CD4-positive, alpha-beta T cell treated with Interleukin-2 at 100 ng/mL for 4 hours (primary cell): ENCODE measurements at places on chromosomes 6 and 20.
A peak's percentile ranks its signal among the peaks of the same experiment; 100 is the strongest.

- peak; percentile 37 for DNase-seq
Observed at GRCh38 chr6:35642471-35643161, 46.1 kb downstream of the FKBP5 start.

GRCh38 chr20:21706261-21707195 is 1.1 kb downstream of the PAX1 start:
- no peak for DNase-seq

GRCh38 chr6:130671577-130671976 is 155.6 kb upstream of the SMLR1 start:
- DNase-seq = no peak

- DNase-seq = no peak
Observed at GRCh38 chr6:63940056-63940455, 304.5 kb downstream of the PHF3 start.

DNA sequence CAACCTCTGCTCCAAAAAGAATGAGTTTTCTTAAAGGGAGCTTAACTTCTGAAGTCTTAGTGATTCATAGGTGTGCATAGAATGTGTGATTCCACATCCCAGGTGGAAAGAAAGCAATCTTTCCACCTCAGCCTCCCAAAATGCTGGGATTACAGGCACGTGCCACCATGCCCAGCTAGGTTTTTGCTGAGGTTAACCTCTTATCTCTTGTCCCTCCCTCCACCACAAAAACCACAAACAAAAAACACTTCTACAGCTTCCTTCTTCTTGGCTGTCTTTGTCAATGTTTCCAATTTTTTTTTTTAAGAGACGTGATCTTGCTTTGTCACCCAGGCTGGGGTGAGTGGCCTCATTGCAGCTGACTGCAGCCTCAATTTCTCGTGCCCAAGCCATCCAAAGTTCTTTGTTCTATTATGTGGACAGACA is 8.1 kb upstream of the CSE1L start:
- DNase-seq = peak; percentile 27

- no peak for DNase-seq
Observed at GRCh38 chr6:161365633-161366032, 91.8 kb upstream of the AGPAT4 start.

- no peak for DNase-seq
Observed at GRCh38 chr6:92174398-92175073, 1244.8 kb downstream of the EPHA7 start.

GRCh38 chr20:61643656-61644377 is 391.8 kb downstream of the CDH4 start:
- DNase-seq = no peak

DNA sequence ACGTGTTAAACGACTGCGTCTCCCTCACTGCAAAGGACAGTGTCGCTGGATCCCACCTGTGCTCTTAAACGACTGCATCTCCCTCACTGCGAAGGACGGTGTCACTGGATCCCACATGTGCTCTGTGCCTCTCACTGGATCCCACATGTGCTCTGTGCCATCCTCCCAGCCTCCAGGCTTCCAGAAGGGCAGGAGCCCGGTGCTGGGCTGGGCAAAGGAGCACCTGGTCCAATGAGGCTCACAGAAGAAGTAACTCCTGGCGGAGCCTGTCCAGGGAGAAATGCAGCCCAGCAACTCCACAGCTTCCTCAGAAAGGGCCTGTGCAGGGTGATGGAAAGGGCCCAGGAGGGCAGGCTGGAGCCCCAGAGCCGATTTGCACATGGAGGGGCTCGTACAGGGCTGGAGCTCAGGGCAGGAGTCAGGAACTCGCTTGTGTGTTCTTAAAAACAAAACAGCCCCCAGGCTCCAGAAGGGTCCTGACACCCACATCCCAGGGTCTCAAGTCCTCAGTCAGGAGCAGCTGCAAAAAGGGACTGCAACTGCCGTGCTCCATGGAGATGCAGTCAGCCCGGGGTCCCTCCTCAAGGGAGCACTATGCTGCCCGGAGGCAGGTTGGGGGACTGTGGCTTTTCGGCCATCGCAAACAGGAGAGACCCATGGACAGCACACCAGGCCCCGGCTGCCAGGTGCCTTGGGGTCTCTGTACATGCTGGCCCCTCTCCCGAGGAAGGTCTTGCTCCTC is 52.7 kb downstream of the DLL1 start:
- no peak for DNase-seq

DNA sequence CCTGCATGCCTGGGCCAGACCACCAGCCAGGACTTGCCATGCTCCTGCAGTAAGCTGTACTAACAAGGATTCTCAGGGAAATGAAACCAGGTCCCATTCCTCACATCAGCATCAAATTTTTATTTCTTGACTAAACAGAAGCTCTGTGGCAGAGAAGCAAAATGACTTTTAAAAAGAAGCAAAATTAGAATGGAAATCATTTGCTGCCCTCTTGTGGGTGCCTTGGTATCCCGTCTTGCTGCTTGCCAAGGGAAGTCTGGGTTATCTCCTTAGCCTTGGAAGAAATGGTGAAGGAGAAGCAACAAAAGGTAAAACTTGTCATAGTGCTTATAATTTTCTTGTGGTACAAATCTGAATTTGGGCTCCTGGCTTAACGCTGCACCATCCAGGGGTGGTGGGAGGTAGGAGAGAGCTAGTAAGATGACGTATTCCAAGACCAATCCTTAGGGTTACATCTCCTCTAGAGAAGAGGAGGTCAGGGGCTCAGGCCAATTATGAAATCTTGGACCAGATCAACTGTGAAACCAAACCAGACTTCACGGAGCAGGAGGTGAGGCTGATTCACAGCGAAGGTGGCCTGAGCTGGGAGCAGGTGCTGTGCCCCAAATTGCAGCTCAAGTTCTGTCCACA is 107.5 kb downstream of the FAXC start:
- DNase-seq = no peak

DNA sequence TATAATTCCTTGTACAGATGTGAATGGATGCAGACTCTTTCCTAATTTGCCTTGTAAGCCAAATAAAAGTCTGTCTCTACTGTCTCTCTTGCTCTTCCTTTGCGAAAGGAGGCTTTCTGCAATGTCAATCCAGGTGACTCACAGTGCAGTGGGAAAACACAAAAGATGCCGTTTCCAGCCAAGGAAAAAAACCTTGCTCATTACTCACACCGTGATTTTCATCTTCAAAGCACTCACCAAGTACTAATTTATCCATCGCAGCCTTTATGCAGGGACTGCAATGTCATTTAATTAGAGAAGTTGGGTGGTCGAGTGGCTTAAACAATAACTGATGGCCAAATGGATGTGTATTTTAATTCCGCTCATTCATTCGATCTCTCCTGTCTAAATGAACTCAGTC is 23.8 kb downstream of the SAYSD1 start:
- DNase-seq = no peak

DNA sequence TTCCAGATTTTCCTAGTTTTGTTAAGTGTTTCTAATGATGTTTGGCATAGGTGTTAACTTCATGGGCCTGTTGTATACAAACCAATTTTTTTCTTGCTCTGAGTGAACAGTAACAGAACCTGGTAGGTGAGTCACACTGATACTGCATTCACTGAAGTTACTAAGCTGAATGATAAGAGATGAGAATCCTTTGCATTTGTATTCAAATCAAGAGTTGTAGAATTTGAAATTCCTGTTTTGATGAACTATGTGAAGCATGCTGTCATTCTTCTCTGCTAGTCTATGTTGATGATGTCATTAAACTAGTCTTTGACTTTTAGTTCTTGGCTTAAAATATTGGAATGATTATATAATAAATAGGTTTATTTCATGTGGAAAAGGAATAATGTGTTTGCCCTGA is 37.9 kb downstream of the PTPRA start:
- no peak for DNase-seq

DNA sequence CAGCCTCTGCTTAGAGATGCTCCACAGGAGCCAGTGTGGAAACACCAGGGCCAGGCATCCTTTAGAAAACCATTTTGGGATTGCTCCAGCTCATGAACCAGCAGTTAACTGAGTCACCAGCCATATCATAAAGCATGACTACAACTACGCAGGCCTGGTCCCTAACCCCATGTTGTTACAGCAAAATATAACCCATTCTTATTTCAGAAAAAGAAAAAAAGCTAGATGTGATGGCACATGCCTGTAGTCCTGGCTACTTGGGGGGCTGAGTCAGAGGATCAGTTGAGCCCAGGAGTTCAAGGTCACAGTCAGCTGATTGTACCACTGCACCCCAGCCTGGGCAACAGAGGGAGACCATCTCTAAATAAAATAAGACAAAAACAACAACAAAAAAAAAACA is 36.8 kb downstream of the C6orf15 start:
- DNase-seq = no peak

- DNase-seq = no peak
Observed at GRCh38 chr6:10033223-10033829, 381.5 kb downstream of the TFAP2A start.

DNA sequence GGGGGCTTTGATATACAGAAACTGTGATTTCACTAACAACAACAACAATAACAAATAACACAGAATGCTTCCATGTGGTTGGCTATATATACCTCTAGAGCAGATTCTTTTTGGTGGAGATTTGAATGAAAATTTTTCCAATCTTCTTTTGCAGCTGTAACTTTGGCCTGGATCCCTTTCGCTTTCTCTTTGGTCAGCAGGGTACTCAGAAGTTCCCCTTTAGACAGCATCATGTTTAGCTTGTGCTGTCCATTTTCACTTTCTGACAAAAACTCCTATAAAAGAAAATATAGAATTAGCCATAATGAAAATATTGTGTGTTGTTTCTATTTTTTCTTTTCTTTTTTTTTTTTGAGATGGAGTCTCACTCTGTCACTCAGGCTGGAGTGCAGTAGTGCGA is 264.2 kb downstream of the SYNE1 start:
- no peak for DNase-seq

- no peak for DNase-seq
Observed at GRCh38 chr6:139699911-139700310, 325.5 kb upstream of the CITED2 start.

DNA sequence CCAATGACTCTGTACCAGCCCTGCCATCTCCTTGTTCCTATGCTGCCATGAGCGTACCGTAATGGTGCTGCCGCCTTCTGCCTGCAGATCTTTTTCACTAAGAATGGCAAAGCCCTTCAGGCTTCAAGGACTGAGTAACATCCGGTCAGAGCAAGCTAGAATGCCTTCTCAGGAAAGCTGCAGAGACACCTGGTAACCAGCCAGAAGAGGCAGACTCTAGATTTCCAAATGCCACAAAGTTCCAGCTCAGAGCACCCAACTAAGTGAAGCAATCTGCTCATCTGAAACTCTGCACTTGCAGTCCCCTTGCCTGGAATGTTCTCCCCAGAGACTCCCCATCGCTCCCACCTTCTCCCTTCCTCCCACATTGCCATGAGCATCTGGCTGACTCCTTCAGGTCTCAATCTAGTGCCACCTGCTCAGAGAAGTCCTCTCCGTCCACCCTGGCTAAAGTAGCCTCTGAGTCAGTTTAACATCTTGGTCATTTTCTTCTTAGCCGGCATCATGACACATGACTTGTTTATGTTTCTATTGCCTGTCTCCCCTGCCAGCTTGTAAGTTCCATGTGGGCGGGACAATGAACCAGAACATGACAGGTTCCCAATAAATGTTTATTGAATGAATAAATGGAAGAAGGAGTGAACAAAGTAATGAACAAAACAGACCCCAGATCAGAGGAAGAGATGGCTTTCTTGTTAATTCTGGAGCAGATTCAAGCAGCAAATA is 6.9 kb upstream of the OCSTAMP start:
- no peak for DNase-seq

DNA sequence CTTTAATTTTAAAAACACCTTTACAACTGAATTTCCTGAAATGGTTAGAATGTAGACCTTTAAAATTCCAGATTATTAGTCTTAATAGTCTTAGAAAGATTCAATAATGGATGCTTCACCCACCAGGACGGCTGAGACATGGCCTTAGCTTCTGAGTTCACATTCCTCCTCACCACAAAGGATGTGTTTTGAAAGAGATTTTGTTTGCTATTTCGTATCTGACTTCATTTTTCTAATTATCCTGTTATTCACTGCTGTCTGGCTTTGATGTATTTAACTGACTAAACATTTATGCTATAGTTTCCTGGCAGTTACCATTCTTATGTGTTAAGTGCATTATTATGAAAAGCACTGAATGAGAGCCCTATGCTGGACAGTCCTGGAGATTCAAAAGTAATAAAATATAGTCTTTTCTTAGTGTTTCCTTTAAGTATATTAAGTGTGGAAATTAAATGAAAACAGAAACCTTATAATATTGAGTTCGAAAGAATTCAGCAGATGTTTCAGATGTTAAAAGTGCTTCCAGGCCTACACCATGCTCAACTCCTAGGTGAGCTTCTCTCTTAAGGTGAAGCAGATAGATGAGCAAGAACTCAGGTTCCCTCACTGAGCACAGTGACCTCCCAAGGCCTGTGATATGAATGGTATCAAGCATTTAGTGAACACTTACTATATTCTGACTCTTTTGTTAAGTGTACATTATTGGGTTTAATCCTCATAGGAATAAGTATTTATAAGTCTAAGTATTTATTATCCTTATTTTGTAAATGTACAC is 40.3 kb downstream of the MAP3K4 start:
- DNase-seq = no peak

GRCh38 chr6:2155206-2155605 is 90.2 kb downstream of the GMDS start:
- no peak for DNase-seq
